Fibroblast of skin of back (primary cell): ENCODE measurements at places on chromosomes 5 and 9.

GRCh38 chr9:121009650-121010049 lies 40.4 kb downstream of the C5 start:
- DNase-seq = no peak

- no peak for DNase-seq
Observed at GRCh38 chr5:52895075-52895474, 94.1 kb upstream of the ITGA2 start.

DNA sequence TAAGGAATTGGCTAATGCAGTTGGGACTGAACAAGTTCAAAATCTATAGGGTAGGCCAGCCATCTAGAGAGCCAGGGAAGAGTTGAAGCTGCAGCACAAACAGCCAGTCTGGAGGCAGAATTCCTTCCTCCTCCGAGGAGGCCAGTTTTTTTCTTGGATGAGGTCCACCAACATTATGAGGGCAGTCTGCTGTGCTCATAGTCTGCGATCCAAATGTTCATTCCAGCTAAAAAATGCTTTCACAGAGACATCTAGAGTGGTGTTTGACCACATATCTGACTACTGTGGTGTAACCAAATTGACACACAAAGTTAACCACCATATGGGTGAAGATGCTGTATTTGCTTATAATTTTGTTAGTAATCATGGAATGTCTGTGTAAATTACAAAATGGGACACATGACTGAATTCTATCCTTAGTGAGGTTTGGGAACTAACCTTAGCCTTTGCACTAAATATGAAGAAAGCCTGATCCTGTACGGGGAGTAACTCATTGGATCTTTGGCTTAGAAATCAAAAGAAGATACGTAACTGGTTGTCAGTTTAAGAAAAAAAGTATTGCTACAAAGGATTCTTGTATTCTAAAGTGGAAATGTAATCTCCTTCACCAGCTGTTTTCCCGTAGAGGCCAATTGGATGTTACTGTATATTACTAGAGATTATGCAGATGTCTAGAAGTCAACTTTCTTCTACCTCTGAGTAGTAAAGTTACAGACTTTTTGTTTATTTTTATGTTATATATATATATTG lies 70.6 kb downstream of the SPIN1 start:
- peak; percentile 75 for DNase-seq

- peak; percentile 99 for DNase-seq
Observed at GRCh38 chr9:121326130-121326838, 43.8 kb downstream of the STOM start.

- DNase-seq = peak; percentile 89
Observed at GRCh38 chr5:96254980-96255691, 177.9 kb downstream of the PCSK1 start.
